ENCODE measurements at places on chromosomes 13 and 19.

GRCh38 chr13:99342723-99343315 lies 35.6 kb upstream of the GPR183 start:
- no peak for DNase-seq

DNA sequence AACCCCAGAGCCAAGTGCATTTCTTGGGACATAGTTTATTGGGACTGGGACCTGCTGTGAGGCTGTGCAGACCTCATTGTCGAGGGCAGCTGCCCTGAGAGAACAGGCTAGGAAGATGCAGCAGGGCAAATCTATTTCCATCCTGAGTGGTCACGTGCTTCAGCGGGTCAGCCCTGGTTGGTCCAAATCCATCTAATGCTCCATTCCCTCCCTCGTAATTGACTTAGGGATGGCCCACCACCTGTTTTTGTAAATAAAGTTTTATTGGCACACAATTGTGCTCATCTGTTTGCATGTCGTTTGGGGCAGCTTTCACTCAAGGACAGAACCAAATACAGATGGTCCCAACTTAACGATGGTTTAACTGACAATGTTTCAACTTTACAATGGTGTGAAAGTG lies 75.5 kb upstream of the ADGRE5 start:
- DNase-seq = no peak

- no peak for DNase-seq
Observed at GRCh38 chr19:993361-993830, 6.8 kb upstream of the GRIN3B start.

- no peak for DNase-seq
Observed at GRCh38 chr13:56561327-56561726, 579.4 kb upstream of the PRR20A start.

GRCh38 chr13:45928843-45929242 lies 77.3 kb upstream of the SIAH3 start:
- DNase-seq = no peak

DNA sequence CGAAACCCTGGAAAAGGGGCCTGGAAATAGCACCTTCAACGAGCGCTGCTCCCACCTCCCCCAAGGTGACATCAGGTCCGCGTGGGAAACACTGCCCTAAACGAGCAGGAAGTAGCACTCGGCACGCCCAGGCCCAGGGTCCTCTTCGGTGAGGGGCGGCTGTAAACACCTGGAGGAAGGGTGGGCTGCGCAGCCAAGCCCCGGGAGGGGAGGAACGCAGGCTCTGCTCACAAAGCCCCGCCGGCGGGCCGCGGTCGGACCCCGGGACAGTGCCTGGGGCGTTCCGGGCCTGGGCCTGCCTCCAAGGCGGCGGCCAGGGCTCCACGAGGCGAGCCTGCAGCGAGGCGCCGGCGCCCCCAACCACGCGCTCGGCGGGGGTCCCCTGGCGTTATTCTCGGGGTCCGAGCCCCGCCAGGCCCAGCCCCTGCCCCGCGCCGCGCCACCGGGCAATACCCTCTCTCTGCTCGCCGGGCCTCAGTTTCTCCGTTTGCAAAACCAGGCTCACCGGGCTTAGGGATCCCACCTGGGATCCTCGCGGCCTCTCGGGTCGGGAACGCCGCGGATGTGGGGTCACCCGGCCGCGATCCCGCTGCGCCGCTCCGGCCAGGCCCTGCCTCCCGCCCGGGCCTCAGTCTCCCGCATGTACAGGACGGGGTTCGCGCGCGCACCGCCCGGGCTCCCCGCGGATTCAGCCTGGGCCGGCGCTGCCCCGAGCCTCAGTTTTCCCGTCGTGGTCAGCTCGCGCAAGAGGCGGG lies 630 bp downstream of the RNF126 start:
- DNase-seq = peak; percentile 84

- no peak for DNase-seq
Observed at GRCh38 chr13:60242043-60242595, 78.4 kb upstream of the DIAPH3 start.

- no peak for DNase-seq
Observed at GRCh38 chr13:74990992-74991391, 491.0 kb downstream of the TBC1D4 start.

DNA sequence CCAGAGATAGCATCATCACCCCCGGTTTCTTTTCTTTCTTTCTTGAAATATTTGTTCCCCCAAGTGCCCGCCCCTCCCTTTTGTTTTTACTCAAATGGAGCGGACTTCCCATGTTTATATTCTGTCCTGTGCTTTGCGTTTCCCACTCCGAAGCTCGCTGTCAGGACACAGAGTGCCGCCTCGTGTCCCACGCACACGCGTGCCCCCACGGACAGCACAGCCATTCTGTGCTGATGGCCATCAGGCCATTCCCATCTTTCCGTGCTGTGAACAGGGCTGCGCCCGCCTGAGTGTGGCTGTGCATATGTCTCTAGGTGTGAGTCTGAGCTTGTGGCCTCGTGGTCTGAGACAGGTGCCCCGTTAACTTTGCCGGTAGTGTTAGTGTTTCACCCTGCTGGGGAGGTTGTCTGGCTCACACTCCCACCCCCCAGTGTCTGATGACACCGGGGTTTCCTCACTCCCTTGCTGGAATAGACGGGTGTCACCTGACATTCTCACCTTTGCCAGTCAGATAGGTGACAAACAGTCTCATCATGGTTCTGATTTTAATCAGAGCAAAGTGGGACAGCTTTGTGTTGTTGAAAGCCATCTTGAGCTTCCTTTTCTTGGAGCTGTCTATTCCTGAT lies 6.9 kb downstream of the PAK4 start:
- peak; percentile 56 for DNase-seq

GRCh38 chr13:107367258-107367657 lies 799.3 kb upstream of the ARGLU1 start:
- DNase-seq = no peak

DNA sequence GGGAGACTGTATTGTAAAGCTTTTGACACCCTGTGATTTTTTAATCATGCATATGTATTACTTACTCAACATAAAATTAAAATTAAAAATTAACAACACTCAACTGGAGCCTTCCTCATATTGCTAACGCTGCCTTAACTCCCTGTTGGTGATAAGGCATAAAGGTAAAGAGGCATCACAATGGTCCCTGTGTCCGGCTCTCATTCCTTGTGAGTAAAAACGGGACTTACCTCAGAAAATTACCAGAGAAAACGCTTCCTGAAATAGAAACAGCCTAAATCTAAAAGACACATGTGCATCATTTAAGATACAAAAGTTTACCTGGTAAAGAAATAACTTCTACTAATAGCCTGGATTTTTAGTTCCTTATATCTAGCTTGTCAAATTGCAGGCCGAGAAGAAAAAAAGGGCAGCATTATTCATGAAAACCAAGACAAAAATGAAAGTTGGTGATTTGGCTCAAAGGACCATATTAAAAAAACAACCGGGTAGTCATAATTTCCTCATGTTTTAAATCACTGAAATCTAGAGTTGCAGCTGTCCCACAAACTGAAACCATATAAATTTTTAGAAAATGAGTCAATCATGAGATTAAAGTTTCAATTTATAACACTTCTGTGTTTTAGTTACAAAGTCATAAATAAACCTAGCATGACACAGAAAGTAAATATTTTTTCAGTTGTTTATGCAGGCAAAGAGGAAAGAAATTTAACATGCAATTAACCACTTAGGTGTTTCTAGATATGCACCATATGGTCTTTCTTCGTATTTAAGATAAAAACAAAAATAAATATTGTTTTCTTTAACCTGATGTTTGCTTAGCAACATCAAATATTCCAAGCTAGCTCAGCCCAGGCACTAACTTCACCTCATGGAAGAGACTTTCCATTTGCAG lies 94.7 kb downstream of the MIPEP start:
- no peak for DNase-seq

- DNase-seq = no peak
Observed at GRCh38 chr19:10907925-10908324, 20.5 kb downstream of the YIPF2 start.

DNA sequence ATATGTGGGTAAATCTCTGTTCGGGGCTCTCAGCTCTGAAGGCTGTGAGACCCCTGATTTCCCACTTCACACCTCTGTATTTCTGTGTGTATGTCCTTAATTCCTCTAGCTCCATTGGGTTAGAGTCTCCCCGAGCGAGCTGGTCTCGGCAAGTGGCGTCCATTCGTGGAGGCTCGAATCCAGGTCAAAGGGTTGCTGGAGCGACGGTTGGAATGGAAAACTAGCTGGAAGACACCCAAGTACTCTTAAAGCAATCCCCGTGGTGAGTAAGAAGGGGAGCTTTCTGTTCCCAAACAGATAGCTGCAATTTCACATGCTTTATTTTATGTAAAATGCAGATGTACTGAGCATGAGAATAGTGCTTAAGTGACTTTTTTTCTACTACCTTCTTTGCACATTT lies 277.5 kb upstream of the SGCG start:
- DNase-seq = no peak

GRCh38 chr13:57637515-57637914 lies 6.0 kb downstream of the PCDH17 start:
- DNase-seq = no peak

- DNase-seq = no peak
Observed at GRCh38 chr13:35771898-35772297, 295.4 kb upstream of the MAB21L1 start.

GRCh38 chr19:32022731-32023563 lies 322.5 kb upstream of the ZNF507 start:
- no peak for DNase-seq
